ENCODE measurements at places on chromosomes 7 and 10. TPM values are rescaled to one million over a fixed set of nuclear protein-coding genes. Genes with fewer than 3 reads are reported as not detected.

The SFMBT2 gene
- 6.9 TPM for total RNA-seq

The PPP1R9A gene
- 21.0 TPM for total RNA-seq

The GPNMB gene
- total RNA-seq = 74.2 TPM

The ABCC2 gene
- 0.62 TPM for total RNA-seq

The NME8 gene
- total RNA-seq = not detected

The MYH16 gene
- not detected for total RNA-seq

The JAZF1 gene
- total RNA-seq = 36.5 TPM

The ACSM6 gene
- not detected for total RNA-seq

The MMP21 gene
- total RNA-seq = not detected

The PNLIPRP3 gene
- not detected for total RNA-seq

The SFRP4 gene
- total RNA-seq = 11.0 TPM

The OR2A2 gene
- total RNA-seq = not detected

The FKBP14 gene
- 8.2 TPM for total RNA-seq

The PAPOLB gene
- 0.19 TPM for total RNA-seq

The PPP1R17 gene
- not detected for total RNA-seq

The GFRA1 gene
- 61.4 TPM for total RNA-seq

The OR2A14 gene
- total RNA-seq = not detected

The ZNF485 gene
- total RNA-seq = 4.5 TPM

The RADIL gene
- total RNA-seq = 6.8 TPM

The SPDYE2 gene
- total RNA-seq = not detected

The ACTL6B gene
- total RNA-seq = not detected

The CCDC146 gene
- total RNA-seq = 11.5 TPM

The GIMAP5 gene
- 16.8 TPM for total RNA-seq

The GSAP gene
- total RNA-seq = 17.6 TPM

The TUBB8 gene
- not detected for total RNA-seq

The TMEM60 gene
- total RNA-seq = 15.7 TPM

The NOC3L gene
- total RNA-seq = 28.2 TPM

The HTR5A gene
- total RNA-seq = not detected

The XPNPEP1 gene
- total RNA-seq = 58.0 TPM
